ENCODE measurements at places on chromosomes 6 and 20. TPM values are rescaled to one million over a fixed set of nuclear protein-coding genes. Genes with fewer than 3 reads are reported as not detected.

CRISP3 gene
- polyA plus RNA-seq, result 0.06 TPM

RNF39 gene
- 0.75 TPM for polyA plus RNA-seq

FOXP4 gene
- 129 TPM for polyA plus RNA-seq

GMPR gene
- polyA plus RNA-seq, result 3.2 TPM

FHL5 gene
- polyA plus RNA-seq, result 0.67 TPM

UBD gene
- polyA plus RNA-seq, result 8.1 TPM

ELOVL2 gene
- 6.7 TPM for polyA plus RNA-seq

CRYBG1 gene
- polyA plus RNA-seq, result 26.5 TPM

LRRC73 gene
- polyA plus RNA-seq, result 0.49 TPM

KPNA5 gene
- polyA plus RNA-seq, result 8.9 TPM
